Transverse colon (tissue), 4 donors: ENCODE measurements at places on chromosomes 11 and 22.
A peak's percentile ranks its signal among the peaks of the same experiment; 100 is the strongest.

DNA sequence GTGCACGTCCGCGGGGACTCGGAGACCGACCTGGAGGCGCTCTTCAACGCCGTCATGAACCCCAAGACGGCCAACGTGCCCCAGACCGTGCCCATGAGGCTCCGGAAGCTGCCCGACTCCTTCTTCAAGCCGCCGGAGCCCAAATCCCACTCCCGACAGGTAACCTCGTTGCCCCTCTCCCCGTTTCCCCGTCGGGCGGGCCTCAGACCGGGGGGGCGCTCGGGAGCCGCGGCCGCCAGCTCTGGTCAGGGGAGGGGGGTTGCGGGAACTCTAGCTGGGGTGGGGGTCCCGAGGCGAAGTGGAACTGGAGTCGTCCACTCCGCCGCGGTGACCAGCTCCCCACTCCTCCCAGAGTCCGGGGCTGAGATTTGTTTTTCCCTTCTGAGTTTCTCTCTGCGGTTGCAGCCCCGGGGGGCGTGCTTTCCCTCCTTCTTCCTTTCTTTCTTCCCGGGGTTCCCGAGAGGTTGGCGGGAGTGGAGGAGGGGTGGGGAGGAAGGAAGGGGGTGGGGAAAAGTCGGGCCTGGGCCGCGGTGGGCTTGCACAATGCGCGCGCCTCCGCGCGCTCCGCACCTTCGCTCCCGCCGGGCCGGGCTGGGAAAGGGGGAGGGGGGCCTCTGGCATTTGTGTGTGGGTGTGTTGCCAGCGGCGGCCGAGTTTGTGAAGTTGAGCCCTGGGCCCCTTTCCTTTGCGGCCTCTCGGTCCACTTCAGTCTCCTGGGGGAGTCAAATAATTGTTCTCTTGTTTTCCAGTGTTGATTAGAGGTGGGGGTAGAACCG is 952 bp downstream of the YAP1 start:
- peak; percentile 71 for DNase-seq

DNA sequence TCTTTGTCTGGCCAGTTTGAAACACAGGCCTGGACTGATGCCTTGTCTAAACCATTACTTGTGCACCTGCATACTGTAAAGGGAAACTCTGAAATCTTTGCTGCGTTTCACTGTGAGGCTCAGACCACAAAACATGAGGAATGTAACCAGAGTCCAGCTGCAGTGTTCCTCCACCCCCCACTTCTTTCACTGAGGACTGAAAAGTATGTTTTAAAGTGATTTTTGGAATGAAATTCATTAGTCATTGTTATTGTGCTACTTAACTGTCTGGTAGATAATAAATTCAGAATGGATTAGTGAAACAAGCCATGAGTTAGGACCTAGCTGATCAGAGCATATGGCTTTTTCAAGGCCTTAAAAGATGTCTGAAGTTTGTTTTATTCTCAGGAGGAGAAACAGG is 181.2 kb downstream of the WNT11 start:
- no peak for DNase-seq

- DNase-seq = no peak
Observed at GRCh38 chr11:1673446-1674172, 23.4 kb upstream of the KRTAP5-6 start.

DNA sequence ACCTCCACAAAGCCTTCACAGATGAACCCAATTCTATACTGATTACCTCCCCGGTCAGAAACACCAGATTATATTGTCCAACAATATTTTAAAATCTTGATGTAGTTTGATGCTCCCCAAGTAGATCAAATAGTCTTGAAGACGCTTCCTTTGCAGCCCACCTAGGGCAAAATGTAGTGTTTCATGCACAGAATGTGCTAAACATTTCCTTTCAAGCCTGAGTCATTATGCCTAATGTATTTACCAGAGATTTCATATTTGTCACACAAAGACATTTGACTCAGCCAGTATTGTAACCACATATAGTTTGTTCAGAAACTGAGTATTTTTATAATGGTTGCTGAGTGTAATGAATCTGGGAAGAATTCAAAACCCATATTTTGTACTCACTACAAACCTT is 1396.8 kb downstream of the LRRC4C start:
- no peak for DNase-seq

DNA sequence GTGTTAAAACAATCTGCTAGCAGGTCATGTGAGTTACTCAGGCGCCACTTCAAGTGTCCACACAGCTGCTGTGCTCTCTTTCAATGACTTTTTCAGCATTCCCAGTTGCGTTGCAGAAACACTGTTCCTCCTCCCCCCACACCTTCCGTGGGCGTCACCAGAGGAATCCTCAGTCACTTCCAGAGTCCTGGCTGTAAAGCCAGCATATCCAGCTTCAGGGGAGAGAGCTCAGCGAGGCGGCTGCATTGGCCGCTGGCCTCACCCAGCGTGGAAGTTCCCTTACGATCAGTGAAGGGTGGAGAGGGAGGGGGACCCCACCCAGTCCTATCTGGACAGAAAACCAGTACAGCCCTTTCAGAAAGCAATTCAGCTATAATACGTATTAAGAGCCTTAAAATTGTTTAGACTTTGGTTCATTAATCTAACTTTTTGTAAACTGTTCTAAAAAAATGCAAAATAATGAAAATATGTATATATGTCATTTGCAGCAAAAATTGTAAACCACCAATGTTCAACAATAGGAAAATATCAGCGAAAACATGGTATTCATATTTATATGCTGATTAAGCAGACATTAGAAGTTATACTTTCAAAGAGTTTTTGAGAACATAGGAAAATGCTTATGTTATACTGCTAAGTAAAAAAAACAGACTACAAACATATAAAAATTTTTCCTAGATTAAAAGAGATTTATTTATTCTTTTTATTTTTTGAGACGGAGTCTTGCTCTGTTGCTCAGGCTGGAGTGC is 2.8 kb upstream of the ANO9 start:
- peak; percentile 84 for DNase-seq

GRCh38 chr22:33841281-33842005 is 78.8 kb downstream of the LARGE1 start:
- no peak for DNase-seq

DNA sequence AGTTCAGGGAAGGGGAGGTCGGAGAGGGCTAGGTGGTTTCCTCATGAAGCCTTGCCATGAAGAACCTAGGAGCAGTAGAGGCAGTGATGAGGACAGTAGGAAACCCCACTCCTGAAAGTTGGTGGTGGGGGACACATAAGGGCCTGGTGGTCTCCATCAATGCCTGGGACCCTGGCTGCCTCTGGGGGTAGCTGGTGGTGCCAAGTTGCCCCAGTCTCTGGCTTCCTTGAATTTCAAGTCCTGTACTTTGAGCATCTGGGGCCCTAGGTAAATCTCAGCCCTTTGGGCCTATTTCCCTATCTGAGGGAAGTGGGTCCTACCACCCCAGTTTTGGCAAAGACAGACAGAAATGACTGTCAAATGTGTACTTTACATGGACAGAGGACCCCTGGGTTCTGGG is 28.1 kb downstream of the AMPD3 start:
- DNase-seq = no peak

GRCh38 chr11:56950510-56950909 is 38.2 kb upstream of the OR5AK2 start:
- no peak for DNase-seq
